Natural killer cell (primary cell): ENCODE measurements at places on chromosomes 4 and X. TPM values are rescaled to one million over a fixed set of nuclear protein-coding genes. Genes with fewer than 3 reads are reported as not detected.
A peak's percentile ranks its signal among the peaks of the same experiment; 100 is the strongest.

The ERCC6L gene
- 0.13 TPM for total RNA-seq

The CENPE gene
- total RNA-seq = 2.7 TPM

GRCh38 chr4:2634014-2634413 lies 97.6 kb downstream of the FAM193A start:
- no peak for DNase-seq

DNA sequence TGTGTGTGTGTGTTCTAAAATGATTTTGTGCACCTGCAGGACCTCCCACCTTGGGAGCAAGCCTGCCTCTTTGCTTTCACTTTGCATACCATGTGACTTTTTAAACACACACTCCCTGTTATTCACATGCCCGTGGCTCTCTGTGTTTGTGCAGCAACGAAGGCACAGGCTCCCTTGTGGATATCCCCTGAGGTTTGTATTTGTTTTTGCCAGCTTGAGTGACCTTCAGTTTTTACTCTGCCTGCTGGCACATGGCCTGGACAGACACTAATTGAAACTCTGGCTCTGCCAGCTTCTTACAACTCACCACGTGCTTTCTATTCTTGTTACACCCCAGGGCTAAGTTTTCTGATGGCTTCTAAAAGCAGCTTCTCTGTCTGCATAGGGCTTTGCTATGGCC lies 885.8 kb downstream of the SH3BGRL start:
- peak; percentile 1 for DNase-seq

GRCh38 chr4:90824266-90825150 lies 697.3 kb downstream of the CCSER1 start:
- DNase-seq = no peak

DNA sequence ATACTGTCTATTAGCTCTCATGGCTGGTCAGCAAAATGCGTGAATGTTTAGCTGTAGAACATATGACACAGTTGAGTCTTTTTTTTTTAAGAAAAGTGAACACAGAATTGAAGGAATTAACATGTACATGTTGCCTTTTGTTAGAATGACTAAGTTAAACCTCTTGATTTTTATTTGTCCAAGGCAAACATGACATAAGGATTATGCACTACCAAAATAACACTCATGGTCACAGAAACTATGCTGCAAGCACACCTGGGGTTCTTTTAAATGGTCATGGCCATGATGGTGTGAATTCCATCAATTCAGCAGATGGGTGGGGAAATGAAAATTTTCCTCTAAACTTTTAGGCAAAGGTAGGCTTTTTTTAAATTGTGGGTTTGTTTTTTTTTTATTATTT lies 80.1 kb upstream of the CXCL13 start:
- DNase-seq = no peak

DNA sequence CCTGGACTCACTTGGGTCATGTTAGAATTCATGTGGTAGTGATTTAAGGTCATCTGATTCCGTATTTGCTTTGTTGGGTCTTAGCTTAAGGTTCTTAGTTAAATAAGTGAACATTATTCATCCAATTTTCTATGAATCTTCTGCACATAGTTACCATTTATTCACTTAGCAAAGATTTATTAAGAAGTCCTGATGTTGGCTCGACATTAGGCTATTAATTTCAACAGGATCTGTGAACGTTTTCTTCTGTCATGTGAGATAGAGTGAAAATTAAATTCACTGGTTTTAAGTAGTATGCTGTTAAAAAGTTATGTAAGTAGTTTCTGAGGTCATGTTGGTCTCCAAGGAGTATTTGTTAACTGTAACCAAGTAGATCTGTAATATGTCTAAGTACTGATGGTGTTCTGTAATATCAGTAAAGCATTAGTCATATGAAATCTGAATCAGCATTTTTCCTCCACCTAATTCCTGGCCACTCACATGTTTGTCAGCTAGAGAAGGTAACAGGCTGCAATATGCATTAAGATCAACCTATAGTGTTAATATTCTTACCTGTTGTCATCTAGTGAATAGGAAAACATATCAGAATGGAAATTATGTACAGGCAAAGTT lies 155.6 kb downstream of the PCDH7 start:
- DNase-seq = no peak

DNA sequence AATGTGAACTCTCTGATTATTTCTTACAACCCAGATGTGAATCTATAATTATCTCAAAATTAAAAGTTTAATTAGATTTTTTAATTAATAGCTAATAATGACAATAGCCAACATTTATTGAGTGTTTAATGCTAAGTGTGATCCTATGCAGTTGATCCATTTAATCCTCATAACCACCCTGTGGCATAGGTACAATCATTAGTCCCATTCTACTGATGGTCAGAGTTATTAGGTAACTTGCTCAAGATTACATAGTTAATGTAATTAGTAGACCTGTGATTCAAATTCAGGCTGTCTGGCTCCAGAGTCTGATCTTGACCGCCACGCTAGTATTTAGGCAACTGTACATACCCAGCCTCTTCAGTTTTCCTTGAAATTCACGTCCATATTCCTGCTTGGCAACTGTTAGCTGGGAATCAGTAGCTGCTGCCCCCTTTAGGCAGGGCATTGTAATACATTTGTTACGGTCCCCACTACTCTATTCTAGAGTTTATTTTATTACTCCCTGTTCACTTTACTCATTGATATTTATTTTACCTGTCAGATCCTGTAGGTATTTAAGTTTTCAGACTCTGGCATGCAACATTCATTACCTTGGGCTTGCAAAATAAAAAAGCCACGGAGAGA lies 20.6 kb upstream of the TEC start:
- no peak for DNase-seq

The ARR3 gene
- not detected for total RNA-seq

DNA sequence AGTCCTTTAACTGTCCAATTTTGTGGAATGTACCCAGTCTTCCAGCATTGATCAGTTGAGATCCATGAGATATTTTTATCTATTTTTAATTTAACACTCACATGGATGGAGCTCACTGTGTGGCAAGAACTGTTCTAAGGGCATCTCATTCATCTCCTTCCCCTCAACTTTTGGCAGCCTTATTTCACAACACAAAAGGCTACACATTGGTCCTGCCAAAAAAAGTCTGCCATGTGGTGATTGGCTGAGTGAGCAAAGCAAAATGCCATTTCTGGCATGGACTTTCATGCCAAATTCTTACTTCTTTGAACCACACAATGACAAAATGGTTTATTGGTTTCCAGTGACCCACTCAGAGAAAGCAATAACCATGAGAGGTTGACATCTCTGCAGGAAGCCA lies 171.6 kb upstream of the MAP3K15 start:
- no peak for DNase-seq

GRCh38 chr4:41647383-41647782 lies 101.1 kb downstream of the PHOX2B start:
- DNase-seq = no peak

- peak; percentile 88 for DNase-seq
Observed at GRCh38 chrX:12946838-12947544, 27.9 kb upstream of the TMSB4X start.

GRCh38 chr4:152454398-152455011 lies 81.4 kb downstream of the FBXW7 start:
- DNase-seq = no peak

DNA sequence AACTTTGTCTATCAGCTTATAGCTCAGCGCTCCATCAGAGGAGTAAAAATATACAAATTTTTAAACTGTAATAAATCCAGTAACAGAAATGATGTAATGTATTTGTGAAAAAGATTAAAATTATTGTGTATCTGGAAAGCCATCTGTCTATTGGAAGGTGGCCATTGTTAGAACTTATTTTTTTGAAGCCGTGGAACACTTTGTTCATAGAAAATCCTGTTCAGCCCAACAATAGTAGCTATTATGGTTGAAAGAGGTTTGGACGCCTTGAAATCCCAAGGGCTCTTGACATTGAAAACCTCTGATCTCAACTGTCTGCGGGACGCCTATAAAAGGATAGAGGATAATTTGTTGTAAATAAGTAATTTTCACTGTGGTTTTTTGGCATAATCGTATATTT lies 98.3 kb downstream of the RAPGEF2 start:
- DNase-seq = no peak

DNA sequence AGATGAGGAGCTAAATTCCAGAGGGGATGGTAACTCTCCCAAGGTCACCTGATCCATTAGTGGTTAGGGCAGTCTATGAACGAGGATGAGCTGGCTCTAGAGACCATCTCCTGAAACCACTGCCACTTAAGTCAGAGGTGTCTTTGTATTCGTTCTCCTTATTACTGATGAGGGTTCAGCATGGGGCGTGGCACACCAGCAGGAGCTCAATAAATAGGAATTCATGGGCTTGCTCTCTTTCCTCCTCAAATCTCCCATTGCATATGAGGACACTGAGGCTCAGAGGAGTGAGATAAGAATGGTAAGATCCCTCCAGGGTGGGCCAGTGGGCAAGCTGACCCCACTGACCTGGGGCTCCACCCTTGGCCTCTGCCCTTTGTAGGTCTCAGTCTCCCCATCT lies 1.7 kb upstream of the GATA1 start:
- no peak for DNase-seq

- no peak for DNase-seq
Observed at GRCh38 chrX:106963111-106963510, 36.9 kb downstream of the MORC4 start.

DNA sequence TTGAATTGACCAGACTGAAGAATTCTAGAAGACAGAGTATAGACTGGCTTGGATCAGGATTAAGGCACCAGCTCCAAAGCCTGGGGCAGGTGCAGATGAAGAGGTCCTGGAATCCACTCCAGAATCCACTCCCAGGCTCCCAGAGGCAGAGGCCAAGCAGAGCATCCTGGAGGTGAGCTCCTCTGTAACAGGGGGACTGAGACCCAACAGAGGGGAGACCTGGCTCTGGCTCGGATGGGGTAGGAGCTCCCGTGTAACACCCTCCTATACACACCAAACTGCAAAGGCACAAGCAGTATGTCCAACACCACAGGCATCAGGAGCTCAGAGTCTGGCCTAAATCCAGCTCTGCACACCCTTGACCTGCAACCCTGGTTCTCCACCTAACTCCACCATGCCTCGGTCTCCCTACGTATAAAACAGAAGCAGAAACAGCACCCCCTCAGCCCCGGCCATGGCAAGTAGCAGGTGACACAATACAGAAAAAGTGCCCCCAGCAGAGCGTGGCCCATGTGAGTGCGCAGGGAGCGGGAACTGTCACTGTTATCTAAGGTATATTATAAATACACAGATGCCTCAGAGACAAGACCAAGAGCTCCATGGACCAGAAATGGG lies 14.9 kb downstream of the RNF212 start:
- DNase-seq = no peak

GRCh38 chr4:15037923-15038541 lies 35.8 kb downstream of the CPEB2 start:
- DNase-seq = no peak

- DNase-seq = no peak
Observed at GRCh38 chr4:32847461-32847860, 2127.3 kb downstream of the PCDH7 start.

DNA sequence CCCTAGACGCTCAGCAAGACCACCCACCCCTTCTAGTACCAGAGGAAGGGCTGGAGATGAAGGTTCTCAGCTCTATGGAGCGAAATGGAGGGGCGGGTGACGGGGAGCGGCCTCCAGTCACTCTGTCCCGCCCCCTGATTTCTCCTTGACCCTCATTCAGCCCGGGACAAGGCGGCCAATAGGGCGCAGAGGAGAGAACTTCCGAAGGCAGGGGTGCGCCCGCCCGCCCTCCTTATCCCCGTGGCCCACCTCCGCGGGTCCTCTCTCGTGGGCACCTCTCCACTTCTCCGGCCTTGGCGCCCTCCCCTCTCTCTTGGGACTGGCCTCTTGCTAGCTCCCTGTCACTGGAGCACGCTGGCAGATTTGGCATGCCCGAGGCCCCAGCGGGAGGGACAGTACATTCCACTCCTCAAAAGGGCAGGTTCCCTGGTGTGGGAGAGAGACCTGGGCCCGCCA lies 1.1 kb upstream of the SEPTIN6 start:
- DNase-seq = no peak

DNA sequence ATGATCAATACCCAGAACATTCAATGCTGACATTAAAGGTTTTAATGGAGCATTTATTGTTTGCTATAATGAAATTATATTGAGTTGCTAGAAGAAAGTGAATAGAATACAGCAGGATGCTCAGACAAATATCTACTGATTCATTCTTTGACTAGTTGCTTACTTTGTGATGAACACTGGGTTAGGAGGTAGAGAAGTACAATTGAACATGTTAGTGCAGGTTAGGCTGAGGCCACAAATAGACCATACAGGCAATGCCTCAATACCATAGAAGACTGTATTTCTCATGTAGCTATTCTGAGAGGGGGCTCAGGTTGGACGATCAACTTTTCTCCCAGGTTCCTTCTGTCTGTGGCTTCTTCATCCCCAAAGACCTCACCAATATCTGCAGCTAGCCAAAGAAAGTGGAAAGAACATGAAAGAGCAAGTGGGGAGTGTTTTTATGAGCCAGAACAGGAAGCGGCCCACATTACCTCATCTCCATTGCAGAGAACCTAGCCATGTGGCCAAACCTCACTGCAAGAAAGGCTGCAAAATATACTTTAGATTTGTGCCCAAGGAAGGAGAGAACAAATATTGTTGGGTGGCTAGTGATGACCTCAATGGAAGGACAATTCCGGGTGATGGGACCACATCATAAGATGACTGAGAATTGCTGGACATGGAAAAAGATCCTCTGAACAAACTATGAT lies 180.3 kb upstream of the GATB start:
- DNase-seq = no peak

GRCh38 chr4:8507196-8507570 lies 66.6 kb downstream of the TRMT44 start:
- no peak for DNase-seq

The IQCM gene
- total RNA-seq = not detected

DNA sequence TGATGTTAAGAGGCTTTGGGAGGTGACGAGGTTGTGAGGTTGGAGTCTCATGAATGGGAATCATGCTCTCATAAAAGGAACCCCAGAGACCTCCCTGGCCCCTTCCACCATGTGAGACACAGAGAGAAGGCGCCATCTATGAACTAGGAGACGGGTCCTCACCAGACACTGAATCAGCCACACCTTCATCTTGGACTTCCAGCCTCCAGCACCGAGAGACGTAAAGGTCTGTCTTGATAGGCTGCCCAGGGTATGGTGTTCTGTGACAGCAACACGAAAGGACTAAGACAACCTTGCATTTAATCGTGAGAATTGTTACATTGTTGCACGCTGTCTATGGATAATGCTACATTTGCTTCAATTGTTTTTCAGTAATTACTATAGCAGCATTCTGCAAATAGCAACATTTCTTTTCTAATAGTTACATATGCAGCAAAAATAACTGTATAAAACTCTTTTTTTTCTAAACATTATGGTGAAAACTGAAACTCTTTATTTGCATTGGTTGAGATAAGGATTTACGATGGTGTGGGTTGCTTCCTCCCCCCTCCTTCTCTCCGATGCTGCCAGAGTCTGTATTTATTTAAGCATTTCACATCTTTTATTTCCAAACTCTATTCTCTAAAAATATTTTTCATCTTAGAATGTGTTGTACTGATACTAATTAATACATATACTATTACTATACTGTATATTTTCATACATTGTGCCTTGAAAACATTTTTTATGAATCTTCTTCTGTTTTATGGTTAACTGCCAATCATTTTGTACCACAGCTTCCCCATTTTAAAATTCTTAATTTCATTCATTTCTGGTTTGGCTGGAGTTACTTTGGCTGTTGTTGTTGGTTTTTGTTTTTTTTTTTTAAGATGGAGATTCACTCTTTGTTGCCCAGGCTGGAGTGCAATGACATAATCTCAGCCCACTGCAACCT lies 26.4 kb upstream of the AKAP17A start:
- DNase-seq = no peak

GRCh38 chr4:151774324-151774723 lies 13.5 kb upstream of the GATB start:
- no peak for DNase-seq

GRCh38 chr4:185142564-185142911 lies 528 bp upstream of the SLC25A4 start:
- no peak for DNase-seq

The VSIG1 gene
- total RNA-seq = 1.1 TPM
